ENCODE measurements at places on chromosomes 5 and 9.

GRCh38 chr9:33287087-33287490 is 3.2 kb upstream of the NFX1 start:
- DNase-seq = no peak

DNA sequence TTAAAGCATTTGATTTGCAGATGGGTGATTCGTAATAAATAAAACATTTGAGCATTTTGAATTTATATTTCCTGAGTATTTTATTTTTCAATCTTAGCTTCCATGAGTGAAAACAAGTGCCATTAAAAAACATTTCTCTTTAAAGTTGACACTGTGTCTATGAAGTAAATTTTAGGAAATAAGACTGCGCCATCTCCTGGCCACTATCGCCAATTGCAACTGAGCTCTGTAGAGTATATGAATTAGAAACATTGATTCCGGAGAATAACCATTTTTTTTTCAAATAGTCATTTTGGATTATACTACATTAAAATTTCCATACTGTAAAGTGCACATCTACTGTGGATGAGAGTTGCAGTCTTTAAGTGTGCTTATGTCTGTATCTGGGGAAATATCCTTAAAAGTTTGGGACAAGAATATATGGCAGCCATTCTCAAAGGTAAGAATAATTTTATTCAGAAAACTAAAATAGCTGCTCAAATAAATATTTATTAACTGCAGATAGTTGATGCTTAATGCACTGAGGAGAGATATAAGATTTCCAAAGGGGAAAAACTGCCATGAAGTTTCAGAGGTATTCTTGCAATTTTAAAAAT is 5.9 kb downstream of the DMRTA1 start:
- DNase-seq = no peak

DNA sequence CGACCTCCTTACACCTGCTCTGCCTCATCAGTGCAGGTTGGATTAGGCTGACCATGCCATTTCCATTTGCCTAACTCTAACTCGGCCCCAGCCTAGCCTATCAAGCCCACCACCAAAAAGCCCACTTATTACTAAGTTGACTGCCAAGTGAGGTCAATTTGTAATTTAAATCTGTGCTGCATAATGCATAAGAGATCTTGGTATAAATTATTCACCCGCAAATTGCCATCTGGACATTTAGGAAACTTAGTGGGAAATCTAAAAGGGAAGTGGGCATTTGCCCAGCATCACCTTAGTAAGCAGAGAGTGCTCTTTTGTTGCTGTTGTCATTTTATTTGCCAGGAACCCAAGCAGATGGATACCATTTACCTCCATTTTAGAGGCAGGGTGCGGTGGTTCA is 143.0 kb downstream of the SPOCK1 start:
- DNase-seq = no peak

DNA sequence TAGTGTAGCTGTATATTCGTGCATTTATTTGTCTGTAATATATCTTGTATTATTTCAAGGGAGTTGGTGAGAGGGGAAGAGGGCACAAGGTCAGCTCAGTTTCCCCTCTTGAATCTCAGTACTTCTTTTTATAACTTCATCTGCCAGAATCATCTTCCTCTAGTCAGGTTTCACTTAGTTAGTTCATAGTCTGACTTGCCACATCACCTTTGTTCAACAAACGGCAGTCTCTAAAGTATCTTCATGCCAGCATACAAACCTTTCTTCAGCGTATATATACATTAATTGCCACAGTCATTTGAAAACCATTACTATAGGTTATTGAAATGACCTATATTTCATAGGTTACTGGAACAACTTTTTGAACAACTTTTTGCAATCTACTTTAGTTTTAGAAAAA is 1.6 kb downstream of the ECM2 start:
- DNase-seq = no peak

- no peak for DNase-seq
These were observed 119.5 kb downstream of the SYK start for GRCh38 chr9:90921104-90921503.

DNA sequence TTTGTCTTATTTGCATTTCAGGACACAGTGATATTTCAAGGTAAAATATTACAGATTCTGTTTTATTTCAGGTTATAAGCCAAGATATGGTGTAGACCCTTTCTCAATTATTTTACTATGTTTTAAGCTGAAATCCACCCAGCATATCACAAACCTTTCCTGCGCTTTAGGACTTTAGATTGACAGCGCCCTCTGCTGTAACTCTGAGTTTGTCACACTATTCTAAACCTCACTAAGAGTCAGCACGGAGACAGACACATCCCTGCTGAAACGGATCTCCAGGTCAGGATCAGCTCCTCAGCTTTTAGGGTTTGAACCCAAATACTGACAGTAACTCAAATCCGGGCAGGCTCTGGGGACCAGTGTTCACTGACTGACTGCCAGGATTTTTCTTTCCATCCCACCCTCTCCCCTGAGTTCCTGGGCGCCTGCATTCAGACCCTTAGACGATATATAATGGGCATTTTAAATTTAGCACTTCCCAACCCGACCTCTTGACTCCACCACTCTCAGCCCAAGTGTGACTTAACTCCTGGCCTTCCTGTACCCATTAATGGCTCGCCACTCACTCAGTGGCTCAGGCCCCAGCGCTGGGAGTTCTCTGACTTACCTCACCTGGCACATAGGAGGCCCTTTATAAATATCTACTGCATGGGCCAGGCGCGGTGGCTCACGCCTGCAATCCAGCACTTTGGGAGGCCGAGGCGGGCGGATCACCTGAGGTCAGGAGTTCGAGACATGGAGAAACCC is 33.5 kb downstream of the TLX3 start:
- no peak for DNase-seq

DNA sequence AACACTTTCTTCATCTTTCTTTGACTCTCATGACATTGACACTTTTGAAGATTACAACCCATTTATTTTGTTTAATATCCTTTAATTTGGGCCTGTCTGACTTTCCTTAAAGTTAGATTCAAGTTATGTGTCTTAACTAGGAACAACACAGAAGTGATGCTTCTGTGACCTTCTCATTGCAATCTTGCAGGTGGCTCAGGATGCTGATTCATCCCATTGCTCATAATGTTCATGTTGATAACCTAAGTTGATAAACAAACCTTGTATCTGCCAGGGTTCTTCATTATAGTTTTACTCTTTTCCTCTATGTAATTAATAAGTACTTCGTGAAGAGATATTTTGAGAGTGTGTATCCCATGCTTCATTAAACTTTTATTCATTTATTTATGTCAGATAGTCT is 107.2 kb upstream of the SHB start:
- DNase-seq = no peak

DNA sequence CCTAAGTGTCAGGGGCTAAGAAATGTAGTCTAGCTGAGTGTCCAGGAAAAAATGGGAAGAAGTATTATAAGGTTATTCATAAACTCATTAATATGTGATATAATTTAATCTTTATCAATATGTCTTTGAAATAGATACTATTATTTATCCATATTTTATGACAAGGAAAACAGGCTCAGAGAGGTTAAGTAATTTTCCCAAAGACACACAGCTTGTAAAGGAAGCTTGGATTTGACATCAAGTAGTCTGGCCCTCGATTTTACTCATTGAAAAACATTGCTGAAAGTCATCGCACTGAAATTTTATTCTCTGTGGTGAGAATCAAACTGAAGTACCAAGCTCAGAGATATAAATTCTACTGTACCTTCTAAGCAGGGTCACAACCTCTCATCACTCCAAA is 276.9 kb downstream of the MSX2 start:
- DNase-seq = no peak

- no peak for DNase-seq
These were observed 101.0 kb downstream of the SPOCK1 start for GRCh38 chr5:137398154-137398553.

GRCh38 chr9:68500457-68501381 is 40.0 kb downstream of the TMEM252 start:
- no peak for DNase-seq

DNA sequence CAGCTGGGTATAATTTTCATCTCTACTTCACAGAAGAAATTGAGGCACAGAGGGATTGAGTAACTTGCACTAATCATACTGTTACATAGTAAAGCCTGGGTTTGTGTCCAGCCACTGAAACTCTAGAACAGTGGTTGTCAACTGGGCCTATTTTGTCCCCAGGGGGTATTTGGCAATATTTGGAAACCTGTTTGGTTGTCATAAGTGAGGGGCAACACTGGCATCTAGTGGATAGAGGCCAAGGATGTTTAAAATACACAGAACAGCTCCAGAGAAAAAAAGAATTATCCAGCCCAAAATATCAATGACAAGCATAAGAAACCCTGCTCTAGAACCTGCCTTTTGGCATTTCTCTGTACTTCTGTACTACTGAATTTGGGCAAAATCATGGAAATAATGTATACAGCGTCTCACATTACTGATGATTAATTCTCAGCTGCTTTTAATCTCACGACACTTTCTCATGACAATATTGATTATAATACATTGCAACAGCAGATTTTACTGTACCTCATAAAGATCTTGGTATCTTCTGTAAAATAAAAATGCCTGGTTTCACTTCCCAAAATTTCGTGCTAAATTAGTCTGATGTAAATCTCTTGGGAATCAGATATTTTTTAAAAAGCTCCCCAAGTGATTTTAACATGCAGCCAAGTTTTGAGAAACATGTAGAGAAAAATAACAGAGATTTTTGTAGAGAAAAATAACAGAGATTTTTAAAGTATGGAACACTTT is 112.7 kb downstream of the RORB start:
- DNase-seq = no peak

DNA sequence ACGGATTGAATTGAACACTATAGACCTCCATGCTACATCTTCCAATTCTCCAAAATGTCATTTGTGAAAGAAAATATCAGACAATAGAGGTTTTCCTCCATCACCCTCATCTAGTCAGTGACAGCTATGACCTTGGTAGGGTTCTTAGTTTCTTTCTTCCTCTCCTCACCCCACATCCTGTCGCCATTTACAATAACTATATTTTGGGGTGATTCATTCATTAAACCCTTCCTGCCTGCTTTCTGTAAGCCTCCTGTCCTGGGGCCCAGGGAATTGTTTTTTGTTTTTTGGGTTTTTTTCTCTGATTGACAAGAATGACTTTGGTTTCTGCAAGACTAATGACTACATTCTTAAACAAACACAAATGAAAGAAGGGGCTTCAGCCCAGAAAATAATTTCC is 82.6 kb downstream of the PRELID2 start:
- no peak for DNase-seq

GRCh38 chr9:68822596-68823165 is 117.6 kb downstream of the PIP5K1B start:
- no peak for DNase-seq

DNA sequence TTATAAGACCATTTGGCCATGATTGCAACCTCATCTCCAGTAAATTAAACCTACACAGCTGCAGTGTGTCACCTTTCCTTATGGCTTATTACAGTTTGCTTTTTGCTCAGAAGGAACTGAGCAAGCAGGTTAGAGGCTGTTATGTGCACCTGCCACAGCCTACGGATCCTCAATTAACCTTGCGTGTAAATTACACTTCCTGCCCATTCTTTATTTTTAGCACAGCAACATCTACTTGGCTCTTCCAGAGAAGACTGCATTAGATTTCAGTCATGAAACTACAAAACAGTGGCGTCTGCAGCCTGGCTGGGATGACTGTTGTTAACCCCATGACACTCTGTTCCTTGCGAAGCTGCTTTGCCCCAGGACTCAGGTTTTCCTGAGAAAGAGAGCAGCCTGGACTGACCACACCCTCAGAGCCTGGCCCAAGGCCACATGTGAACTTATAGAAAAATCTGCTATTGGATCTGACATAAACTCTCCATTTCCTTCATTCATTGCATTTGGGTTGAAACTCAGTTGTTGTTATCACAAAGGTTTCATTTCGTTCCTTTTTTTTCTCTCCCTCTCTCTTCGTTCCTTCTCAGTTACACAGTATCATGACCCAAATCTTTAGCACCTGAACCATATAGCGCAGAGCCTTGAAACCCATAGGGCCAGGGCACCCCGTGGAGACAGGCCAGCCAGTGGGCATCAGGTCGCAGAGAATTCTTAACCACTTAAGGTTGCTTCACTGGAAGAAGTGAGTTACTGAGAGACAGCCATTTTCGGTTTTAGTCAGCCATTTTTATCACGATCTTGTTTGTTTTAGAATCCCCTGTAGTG is 138.6 kb downstream of the PALM2AKAP2 start:
- DNase-seq = no peak

DNA sequence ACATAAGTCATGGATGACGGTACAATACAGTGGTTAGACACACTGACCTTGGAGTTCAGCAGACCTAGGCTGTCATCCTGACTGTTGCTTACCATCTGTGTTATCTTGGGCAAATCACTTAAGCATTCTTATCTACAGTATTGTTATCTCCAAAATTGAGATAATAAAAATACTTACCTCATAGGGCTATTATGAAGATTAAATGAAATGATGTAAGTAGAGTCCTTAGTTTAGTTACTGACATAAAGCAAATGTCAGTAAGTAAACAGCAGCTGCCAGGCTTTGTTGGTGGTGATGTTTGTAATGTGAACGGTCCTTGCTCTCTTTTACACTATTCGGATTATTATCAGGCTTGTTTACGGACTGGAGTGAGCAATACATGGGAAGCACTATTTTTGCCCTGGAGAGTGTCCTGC is 107.3 kb upstream of the DPYSL3 start:
- no peak for DNase-seq

DNA sequence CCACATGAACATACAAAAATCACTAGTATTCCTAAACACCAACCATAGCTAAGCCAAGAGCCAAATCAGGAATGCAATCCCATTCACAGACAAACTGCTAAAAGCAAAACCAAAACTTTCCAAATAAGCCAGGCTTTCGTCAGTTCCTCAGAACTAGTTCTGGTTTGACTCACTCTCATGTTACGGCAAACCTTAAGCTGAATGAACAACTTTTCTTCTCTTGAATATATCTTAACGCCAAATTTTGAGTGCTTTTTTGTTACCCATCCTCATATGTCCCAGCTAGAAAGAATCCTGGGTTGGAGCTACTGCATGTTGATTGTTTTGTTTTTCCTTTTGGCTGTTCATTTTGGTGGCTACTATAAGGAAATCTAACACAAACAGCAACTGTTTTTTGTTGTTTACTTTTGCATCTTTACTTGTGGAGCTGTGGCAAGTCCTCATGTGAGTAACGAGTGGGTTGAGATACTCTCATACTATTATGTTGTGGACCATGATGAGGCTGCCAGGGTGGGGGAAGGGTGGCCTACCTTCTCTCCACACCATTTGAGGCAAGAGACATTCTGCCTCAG is at the start of gene PDCD1LG2:
PDCD1LG2 (plus strand) TSS at position 172 of the 572 bp plus-strand sequence. CDS start 12,016 bp downstream, outside the sequence.
- DNase-seq = no peak

DNA sequence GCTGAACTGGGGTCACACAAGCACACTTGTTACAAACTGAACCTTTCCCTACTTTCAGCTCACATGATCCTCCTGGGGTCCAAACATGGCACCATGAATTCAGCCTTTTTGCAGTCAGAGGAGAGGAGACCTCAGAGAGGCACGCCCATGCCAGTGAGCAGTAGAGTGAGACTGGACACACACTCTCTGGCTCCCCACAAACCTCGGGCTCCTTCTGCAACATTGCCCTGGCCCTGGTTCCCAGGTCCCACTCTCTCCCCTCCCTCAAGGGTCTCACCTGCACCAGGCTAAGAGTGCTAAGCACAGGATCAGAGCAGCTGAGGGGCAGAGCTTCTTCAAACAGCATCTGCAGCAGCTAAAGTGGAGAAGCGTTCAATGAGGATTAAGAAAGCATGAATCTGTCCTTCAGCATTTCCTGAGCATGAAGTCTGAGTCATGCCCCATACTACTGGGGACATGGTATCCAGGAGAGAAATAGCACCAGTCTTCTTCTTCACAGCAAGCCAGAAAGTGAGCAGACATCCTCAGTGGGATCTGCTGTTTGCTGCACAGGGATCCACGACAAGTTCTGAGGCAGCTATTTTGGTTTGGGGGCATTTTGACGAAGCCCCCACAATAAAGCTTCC is 27.2 kb downstream of the SLC35A4 start:
- no peak for DNase-seq
